Sciatic nerve (tissue), 2 donors: ENCODE measurements at places on chromosomes 7 and 10. TPM values are rescaled to one million over a fixed set of nuclear protein-coding genes. Genes with fewer than 3 reads are reported as not detected.

- DNase-seq = no peak
Measured at GRCh38 chr7:146654048-146654447, 537.4 kb downstream of the CNTNAP2 start.

DNA sequence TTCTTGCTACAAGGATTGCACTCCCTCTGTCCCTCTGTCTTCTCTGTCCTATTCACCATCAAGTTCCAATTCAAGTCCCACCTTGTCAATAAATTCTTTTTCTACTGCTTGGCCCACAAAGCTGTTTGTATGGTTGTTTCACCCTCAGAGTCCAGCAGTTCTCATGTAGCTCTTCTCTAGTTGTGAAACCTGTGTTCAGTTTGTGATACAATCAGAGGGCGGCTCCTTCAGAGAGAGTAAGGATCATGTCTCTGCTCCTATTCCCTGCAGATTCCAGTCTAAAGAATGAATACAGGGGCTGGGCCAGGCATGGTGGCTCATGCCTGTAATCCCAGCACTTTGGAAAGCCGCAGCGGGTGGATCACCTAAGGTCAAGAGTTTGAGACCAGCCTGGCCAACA lies 126.6 kb upstream of the BET1 start:
- DNase-seq = no peak

DNA sequence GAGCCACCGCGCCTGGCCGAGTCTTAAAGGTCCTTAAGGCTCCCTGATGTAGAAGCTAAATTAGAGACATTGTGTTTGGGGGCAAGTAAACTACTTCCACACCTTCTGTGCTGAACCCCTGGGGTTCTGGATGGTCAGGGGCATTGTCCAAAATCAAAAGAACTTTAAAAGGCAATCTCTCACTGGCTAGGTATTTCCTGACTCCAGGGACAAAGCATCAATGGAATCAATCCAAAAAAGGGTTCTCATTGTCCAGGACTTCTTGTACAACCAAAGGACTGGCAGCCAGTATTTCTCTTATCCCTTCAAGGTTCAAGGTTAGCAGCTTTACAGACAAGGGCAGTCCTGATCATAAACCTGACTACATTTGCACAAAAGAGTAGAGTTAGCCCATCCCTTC lies 24.0 kb downstream of the SRPK2 start:
- DNase-seq = no peak

DNA sequence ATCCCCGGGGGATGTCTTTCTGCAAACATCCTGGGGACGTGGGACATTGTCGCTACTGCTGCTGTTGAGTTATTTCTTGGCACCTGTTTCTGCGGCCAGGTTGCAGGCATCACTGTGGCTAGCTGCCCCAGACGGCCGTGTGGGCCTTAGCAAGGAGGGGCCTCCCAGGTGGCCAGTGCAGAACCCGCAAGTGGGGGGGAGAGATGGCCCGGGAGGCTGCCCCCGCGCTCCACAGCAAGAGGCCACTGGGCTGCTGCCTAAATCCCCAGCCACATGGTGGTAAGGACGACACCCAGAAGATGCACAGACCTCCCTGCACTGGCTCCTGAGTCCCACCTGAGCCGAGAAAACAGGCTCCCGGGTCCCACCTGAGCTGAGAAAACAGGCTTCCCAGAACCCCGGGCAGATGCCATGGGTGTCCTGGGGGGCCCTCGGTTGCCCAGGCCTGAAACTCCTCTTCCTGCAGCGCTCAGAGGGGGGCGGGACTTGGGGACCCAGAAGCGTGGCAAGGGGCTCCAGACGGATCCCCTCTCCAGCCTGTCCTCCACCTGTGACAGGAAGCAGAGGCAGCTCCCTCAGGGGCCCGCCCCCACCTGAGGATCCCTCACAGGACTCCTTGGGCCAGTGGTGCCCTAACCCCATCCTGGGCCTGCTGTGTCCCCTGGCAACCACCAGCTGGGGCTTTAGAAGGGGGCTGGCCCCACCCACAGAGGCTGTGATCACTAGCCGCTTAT lies 952 bp upstream of the MAFK start:
- no peak for DNase-seq

DNA sequence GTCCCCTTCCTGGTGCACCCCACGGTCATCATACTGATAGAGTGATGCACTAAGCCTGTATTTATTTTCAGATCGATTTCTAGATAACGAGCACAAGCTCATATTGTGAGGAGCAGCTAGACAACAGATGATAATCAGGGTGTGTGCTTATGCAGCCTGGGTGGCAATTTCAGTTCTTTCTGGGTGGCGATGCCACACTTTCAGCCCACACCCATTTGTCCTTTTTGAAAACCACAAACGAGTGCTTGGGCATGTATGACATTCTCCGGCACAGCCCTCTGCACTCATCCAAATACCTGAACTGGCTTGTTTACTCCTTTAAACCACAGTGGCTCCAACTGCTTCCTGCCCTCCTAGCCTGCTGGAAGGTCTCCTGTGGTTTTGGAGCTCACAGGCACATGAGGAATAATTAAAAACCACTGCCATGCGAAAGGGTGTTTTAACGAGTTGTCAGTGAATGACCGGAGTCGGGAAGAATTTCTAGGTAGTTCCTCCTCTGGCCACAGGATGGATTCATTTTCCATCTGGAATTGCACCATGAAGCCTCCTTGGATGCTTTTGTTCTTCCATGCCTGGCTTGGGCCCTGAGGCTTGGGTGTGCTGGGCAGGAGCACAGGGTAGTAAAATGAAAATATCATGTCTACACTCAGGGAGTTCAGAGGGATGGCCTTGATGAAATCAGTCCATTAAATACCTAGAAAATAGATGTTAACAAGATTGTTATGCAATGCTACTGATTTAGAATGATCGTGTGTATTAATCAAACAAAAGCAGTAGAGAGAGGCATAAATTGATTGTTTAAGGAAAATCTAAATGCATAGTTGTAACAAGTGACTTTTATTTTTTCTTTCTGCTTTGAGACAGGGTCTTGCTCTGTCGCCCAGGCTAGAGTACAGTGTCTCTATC lies 52.4 kb upstream of the ITGB1 start:
- DNase-seq = no peak

DNA sequence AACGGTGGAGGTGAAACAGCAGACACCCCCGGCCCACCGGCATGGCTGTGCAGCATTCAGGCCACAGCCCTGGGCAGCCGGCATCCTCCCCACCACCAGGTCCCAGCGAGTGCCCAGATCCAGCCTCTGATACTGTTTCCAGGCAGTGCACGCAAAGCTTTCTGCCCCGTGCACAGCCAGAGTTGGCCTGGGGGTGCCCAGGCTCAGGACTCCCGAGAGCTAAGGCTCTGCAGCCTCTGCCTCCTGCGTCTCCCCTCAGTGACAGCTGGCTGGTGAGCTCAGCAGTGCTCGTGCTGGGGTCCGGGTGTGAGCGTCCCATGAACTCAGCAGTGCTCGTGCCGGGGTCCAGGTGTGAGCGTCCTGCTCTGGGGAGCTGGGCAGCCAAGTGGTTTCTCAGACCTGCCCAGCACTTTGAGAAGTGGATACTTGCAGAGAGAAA lies 65.4 kb downstream of the CFAP46 start:
- peak; percentile 37 for DNase-seq

Gene HOGA1
- 4.1 TPM for total RNA-seq

DNA sequence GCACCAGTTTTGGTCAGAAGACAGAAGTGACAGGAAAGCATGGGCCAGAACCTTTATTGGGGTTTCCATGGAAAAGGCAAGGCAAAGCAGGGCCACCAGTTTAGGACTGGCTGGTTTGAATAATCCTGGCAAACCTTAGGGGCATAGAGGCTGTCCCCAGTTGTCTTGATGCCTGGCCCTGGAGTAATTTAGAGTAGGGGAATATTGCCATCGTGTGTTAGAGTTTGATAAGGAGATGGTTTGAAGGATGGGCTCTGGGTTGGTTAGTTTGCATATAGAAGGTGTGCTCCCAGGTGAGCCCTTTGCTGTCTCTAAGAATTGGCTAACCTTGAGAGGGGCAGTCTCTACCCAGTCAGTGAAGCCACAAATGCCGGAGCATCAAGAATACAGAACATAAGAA lies 79.6 kb downstream of the ZNF777 start:
- no peak for DNase-seq

DNA sequence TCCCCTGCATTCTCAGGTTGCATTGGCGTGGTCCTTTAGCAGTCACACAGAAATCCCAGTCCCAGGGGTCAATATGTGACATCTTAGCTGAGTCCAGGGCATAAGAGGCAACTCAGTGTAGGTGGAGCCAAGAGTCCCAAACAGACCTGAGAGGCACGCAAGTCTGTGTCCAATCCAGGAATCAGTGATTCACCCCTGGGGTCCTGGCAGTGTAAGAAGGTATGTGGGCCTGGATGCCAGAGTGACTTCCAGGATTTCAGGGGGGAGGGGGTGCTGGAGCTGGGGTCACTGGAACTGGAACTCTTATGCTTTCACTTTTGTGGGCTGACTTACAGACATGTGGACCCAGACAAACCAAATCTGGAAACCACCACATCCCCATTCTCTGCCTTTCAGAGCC lies 26.8 kb downstream of the FRMPD2 start:
- no peak for DNase-seq

- DNase-seq = no peak
Measured at GRCh38 chr7:11960621-11961020, 128.6 kb upstream of the THSD7A start.

- no peak for DNase-seq
Measured at GRCh38 chr10:101619983-101620382, 31.9 kb downstream of the DPCD start.

DNA sequence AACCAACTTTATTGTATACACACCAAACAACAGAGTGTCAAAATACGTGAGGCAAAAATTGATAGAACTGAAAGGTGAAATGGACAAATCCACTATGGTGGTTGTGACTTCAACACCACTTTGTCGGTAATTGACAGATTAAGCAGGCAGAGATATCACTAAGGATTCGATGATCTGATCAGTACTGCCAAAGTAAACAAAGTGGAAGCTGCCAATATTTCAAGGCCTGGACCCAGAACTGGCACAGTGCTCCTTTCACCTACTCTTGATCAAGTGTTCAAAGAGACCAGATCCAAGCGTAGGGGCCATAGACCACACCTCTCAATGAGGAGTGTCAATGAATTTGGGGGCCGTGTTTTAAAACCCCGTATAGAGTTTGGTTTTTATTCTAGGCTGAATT lies 167.0 kb downstream of the CDK14 start:
- DNase-seq = no peak

Gene OR2A1
- total RNA-seq = 0.22 TPM

DNA sequence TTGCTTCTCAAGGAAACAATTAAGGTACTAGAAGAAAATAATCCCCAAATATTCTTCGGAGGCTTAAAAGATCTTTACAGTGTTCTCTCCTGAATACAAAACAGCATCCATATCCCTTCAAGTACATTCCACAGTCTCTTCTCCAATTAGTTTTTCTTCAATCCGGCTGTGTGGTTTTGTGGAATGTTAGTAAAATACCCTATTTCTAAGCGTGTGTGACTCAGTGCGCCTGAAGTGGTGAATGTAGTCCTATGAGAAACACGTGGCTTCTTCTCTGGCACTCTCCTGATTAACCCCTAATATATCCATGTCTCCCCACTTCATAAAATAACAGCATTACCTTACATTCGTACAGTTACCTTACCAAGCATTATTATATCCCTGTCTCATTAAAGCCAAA lies 570.2 kb downstream of the ARL4A start:
- DNase-seq = no peak

DNA sequence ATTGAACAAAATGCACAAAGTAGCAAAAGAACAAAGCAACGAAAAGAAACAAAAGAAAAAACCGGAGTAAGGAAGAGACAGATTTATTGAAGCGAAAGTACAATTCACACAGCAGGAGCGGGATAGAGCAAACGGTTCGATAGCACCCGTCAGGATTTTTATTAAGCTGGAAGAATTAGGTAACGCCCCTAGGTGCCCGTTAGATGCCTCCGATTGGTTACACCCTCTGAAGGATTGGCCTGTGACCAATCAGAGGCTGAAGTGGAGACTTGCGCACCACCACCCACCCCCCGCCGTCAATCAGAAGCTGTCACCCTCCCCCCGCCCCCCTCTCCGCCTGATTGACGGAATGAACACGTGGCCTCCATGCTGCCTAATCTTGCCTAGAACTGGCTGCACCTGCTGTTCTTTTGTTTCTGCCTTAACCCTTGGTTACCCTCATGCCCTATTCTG lies 16.8 kb downstream of the OCM2 start:
- DNase-seq = no peak

DNA sequence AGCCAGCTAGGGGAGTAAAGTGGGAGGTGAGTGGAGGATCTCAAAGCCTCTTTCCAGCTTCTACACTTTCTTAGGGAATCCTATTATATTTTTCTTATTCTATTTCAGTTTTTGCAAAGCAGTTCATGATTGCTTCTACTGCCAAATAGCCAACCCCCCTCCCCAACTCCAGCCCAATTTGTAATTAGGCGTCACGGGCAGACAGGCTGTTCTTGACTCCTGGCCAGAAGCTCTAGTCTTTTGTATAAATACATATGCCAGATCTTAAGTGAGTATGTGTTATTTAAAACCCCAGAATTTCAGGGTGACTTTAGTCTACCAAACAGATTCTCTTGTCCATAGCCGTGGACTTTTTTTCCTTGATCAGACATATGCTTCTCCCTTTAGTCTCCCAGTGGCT lies 255.2 kb downstream of the BUB3 start:
- DNase-seq = no peak

- DNase-seq = no peak
Measured at GRCh38 chr10:69831231-69831855, 29.6 kb downstream of the COL13A1 start.

DNA sequence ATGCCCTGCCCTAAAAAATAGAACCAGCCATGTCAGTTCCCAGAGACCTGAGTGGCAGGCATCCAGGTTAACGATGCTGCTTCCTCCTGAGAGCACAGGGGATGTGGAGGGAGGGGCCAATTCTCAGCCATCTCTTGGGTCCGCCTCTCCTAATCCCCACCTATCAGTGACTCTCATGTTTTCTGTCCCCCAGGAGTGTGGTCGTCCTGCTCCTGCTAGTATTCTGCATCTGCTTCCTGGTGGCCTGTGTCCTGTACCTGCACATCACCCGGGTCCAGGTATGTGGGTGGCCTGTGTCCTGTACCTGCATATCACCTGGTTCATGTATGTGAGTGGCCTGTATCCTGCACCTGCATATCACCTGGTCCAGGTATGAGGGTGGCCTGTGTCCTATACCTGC lies 105.3 kb downstream of the ADCY1 start:
- peak; percentile 15 for DNase-seq

DNA sequence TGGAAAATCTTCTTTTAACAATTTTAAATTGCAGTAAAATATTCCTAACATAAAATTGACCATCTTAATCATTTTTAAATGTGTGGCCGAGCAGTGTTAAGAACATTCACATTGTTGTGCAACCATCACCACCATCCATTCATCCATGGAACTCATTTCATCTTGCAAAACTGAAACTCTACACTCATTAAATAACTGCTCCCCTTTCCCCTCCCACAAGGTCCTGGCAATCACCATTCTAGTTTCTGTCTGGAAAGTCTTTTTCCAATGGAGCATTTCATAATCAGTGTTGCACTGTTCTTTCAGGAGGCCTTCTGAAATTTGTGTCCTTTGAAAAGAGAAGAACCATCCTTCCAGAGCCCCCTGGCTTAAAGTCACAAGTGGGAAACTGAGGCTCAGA lies 233.1 kb downstream of the PLXNA4 start:
- no peak for DNase-seq

DNA sequence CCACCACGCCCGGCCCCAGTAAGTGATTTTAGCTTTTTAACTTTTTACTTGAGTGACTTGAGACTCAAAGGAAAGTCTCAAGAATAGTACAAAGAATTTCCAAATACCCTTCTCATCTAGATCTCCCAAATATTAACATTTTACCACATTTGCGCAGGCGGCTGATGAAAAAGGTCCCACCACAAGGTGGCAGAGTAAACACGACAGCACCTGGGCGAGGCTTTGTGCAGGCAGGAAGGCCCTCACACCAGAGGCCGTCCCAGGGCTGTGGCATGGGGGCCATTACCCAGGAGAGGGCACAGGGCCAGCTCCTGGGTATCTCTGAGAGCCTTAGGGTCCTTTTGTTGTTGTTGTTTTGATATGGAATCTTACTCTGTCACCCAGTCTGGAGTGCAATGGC lies 50.0 kb upstream of the WIPI2 start:
- DNase-seq = peak; percentile 56
